ENCODE measurements at places on chromosomes 7 and 10.

- DNase-seq, result no peak
Observed at GRCh38 chr7:154172236-154172635, 120.0 kb downstream of the DPP6 start.

- no peak for DNase-seq
Observed at GRCh38 chr7:24912424-24912823, 67.6 kb downstream of the OSBPL3 start.

- DNase-seq, result no peak
Observed at GRCh38 chr10:129662426-129662825, 195.4 kb downstream of the MGMT start.

GRCh38 chr10:58756130-58756719, 243.6 kb downstream of the BICC1 start:
- no peak for DNase-seq

DNA sequence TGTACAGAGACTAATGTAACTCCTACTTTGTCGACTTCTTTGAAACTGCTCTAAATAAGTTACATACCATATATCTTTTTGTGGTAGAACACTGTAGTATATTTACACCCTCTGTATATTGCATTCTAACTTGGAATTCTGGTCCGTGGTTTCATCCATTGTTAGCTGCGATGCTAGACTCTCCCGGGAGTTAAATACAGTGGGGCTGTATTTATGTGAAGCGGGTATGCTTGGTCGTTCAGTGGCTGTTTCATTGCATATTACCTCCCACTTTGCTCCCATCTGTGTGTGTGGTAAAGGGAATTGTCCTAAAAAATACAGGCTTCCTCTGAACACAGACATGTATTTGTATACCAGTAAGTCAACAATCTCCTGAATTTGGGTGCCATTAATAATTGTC, 231.1 kb downstream of the SLC25A13 start:
- peak; percentile 96 for DNase-seq

- no peak for DNase-seq
Observed at GRCh38 chr10:69123306-69123746, 652 bp upstream of the VPS26A start.

DNA sequence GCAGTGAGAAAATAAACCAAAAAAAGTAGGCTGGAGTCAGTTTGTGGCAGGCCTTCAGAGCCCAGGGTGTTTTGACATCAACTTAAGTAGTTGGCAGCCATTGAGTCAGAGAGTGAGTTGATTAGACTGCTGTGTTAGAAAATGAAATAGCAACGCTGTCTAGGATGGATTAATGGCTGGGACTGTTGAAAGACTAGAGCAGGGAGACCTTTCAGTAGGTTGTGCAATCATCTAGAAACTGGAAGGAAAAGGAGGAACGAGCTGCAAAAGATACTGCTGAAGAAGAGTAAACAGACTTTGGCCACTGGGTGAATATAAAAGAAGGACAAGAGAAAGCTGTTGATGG, 28.6 kb upstream of the TRIL start:
- no peak for DNase-seq

GRCh38 chr10:45379891-45380540, 6.0 kb downstream of the ALOX5 start:
- DNase-seq, result no peak

GRCh38 chr10:31942892-31943291, 14.3 kb upstream of the ARHGAP12 start:
- no peak for DNase-seq

GRCh38 chr7:108045154-108045553, 42.2 kb upstream of the LAMB1 start:
- no peak for DNase-seq

GRCh38 chr7:105760551-105761447, 115.6 kb downstream of the ATXN7L1 start:
- no peak for DNase-seq

DNA sequence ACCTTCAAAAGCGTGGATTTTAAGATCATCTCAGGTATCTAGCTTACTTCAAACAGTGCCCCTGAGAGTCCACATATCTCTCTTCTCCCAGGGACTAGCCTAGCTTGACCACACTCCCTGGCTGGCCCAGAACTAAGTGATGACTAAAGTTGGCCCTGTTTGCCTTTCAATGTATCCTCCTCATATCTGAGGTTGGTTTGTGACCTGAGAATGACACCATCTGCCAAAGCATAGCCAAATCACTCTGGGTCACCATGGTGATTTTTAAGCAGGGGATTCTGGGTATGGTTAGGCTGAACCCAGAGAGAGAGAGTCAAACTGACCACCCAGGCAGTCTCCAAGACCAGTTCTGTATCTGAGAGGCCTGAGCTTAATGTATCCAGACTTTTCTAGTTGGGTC, 16.2 kb downstream of the CNNM1 start:
- DNase-seq, result no peak

- no peak for DNase-seq
Observed at GRCh38 chr7:128240696-128241386, at the start of gene LEP. Gene LEP (plus strand): TSS chr7:128241278. CDS start chr7:128252019, 10,741 bp downstream.

GRCh38 chr7:1733206-1733907, 63.3 kb downstream of the ELFN1 start:
- DNase-seq, result no peak

GRCh38 chr7:151115836-151116418, 29.7 kb downstream of the AGAP3 start:
- DNase-seq, result no peak

- no peak for DNase-seq
Observed at GRCh38 chr7:23514755-23515154, 17.0 kb downstream of the TRA2A start.

GRCh38 chr10:98664329-98665042, 217.8 kb upstream of the HPS1 start:
- no peak for DNase-seq

GRCh38 chr7:7054252-7054830, 128.0 kb upstream of the C1GALT1 start:
- no peak for DNase-seq

DNA sequence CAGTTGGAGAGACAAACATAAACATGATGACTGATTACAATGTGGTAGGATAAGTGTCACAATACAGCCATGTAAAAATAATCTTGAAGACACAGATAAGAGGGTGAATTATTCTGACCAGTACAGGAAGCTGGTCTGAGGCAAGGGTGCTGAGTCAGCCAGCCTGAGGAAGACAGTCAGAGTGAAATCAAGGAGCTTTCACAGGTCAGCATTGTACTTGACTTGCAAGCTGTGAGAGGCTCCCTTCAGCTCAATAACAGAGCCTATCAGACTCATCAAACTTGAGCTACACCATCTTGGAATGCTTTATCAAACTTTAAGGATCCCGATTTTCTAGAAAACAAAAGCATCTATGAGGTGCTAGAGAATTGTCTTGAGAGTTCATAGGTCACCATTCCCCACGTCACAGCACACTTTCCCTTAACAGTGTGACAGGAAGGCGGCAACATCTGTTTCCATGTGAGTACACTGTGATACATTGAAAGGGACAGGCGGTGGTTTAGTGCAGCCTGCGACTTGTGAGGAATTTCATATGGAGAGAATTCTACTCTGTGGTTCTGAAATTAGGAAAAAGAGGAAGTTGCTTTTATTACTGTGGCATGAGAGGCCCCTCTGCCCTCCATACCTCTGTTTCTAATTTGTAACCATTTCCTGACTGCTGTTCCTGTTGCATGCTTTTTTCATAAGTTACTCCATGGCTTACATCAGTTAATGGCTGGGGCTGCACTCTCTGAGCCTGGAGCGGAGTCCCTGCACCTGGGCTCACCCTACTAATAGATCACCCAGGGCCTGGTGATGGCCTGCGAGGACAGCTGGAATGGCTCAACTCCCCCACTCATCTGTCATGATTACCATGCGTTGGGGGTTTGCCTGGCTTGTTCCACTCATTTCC, 417.1 kb downstream of the SUGCT start:
- no peak for DNase-seq

GRCh38 chr7:148963583-148964482, 64.5 kb downstream of the PDIA4 start:
- DNase-seq, result peak; percentile 68

DNA sequence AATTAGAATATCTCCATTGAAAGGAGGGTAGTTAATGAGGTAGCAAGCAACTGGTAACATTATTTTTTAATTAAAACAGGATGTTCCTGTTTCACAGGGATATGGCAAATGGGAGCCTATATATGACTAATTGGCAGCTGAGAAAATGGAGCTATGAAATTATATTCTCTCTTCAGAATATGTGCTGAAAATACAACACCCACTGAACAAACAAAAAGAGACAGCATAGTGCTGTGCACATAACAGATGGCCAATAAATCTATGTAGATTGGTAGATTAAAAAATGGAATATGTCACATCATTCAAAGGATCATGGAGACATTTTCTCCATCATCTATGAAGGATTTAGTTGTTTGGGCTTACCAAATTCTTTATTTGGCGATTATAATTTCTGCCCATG, 362.0 kb downstream of the GPR37 start:
- no peak for DNase-seq

- no peak for DNase-seq
Observed at GRCh38 chr10:96289218-96289910, 14.9 kb upstream of the DNTT start.

DNA sequence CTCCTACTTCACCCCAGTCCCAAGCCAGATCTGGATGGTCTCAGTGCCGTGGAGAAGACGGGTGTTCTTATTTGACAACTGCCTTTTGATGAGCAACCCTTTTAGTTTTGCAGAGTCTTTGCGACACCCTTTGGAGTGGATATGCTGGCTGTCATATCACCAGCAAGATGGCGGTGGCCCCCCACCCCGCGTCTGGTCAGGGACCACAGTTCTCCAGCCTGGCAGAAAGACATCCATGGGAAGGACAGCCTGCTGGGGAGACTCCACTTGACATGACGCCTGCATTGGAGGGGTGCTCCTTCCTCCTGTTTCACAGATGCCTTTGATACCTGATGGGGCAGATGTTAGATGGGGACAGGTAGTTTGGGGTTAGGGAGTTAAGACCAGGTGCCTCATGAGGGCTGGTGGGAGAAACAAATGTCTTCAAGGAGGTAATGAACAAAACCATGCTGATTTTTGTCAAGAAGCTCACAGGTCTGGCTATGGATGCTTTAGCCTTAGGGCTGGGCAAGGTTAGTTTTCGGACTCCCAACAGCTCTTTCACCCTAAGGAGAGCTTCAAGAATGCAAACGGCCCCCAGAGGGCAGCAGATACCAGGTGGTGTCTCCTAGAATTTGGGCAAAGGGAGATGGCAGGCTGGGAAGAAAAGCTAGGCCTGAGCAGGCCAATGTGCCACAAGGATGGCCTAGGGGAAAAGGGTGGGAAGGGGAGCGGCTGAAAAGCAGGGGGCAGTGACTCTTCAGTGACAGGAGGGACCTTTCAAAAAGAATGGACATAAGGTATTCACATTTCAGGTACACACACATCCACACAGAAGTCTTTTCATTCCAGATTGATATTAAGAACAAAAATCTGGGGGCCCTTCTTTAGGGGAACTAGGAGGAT, 95.2 kb downstream of the CLEC2L start:
- DNase-seq, result peak; percentile 21

DNA sequence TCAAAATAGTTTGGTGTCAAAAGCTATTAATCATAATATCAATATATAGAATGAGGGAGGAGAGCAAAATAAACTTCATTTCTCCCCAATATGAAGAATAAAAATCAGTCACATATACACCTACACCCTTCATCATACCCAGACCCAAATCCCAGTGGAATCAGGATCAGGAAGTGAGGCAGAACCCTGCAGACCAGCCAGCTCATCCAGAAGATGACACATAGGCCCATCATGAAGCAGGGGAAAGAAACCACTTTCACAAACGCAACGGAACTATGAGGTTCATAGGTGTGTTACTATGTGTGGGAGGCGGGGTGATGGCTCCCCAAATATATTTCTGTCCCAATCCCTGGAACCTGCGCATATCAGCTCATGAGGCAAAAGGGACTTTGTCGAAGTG, 89.0 kb downstream of the RSU1 start:
- no peak for DNase-seq

GRCh38 chr10:21515361-21516241, 9.9 kb downstream of the SKIDA1 start:
- peak; percentile 71 for DNase-seq

GRCh38 chr10:516764-517163, 172.7 kb downstream of the DIP2C start:
- no peak for DNase-seq

- DNase-seq, result no peak
Observed at GRCh38 chr10:30062090-30062489, 2.7 kb upstream of the JCAD start.

DNA sequence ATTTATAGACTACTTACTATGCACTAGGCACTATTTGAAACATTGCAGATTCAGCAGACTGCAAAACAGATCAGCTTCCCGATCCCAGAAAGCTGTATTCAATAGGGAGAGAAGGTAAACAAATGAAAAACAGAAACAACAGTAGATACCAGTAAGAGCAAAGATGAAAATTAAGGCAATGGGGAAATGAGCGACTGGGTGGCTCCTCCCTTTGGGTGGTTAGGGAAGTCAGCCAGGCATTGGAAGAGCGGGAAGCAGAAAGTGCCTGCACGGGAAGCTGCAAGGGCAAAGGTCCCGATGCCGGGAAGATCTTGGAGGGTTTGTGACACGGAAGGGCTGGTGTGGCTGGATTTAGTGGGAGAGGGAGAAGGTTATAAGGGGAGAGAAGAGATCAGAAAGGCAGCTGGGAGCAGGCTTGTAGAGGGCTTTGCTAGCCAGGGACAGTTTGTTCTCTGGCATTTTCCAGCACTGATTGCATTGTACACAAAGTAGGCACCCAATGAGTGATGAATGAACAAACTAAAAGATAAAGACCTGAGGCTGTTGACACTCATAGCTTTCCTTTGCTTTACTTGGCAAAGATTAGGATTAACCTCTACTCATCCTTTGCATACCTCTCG, 67.8 kb downstream of the NAMPT start:
- DNase-seq, result no peak

DNA sequence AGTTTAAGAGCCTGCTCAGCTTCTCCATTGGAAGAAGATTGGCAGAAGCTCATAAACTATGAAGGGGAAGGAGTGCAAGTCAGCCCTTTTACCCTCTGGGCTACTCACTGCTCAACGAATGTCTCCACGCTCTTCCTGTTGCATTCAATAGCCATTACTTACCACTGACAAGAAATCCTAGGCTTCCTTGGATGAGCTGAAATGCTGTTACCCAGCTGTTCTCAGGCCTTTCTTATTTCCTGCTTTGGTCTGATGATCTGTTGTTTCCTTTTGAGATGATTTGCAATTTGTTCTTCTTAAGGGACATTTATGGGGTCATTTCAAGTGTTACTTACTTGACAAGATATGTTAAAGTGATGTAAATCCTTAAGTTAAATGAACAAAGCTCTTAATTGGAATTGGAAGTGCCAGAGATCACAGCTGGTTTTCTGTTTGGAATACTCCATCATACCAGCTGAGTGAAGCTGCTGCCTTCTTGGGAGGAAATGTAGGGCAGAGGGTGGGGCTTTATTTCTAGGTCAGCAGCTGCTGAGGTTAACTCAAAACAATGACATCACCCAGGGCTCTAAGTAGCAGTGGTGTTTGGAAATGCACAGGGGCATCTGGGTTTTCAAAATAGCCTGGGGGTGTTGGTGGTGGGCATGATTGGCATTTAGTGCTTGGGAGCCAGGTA, 170.0 kb downstream of the PRKCQ start:
- DNase-seq, result peak; percentile 31

DNA sequence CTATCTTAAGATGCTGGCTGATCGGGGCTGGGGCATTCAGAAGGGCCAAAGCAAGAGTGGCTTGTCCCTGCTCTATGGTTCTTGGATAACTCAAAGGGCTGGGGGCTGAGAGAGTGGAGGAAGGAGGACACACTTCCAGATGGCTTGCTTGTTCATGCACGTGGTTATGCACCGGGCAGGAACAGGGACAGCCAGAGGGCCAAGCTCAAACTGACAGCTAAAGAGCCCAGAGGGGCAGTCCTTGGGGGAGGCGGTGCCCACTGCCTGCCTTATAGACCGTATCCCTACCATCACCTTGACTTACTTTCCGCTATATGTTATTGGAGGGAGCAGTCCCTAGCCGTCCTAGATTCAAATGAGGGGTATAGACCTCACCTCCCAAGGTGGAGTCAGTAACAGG, 192.7 kb upstream of the SVIL start:
- no peak for DNase-seq
